ENCODE measurements at places on chromosomes 5 and 9.

- DNase-seq, result peak; percentile 76
Measured at GRCh38 chr5:32852535-32852934, 141.4 kb downstream of the NPR3 start.

GRCh38 chr9:34684145-34684544, 6.9 kb downstream of the CCL19 start:
- DNase-seq, result no peak

GRCh38 chr5:154218786-154219185, 28.3 kb downstream of the GALNT10 start:
- DNase-seq, result no peak

DNA sequence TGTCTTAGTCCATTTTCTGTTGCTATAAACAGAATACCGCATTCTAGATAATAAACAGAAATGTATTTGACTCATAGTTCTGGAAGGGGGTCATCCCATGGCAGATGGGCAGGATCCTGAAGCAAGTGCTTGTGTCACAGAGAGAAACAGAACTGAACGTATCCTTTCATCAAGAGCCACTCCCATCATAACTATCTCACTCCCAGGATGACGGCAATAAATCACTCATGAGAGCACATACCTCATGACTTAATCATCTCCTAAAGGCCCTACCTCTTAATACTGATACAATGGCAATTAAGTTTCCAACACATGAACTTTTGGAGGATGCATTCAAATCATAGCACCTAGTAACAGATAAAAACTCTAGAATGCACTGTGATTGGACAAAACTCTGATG, 142.9 kb downstream of the CAMK4 start:
- DNase-seq, result no peak

DNA sequence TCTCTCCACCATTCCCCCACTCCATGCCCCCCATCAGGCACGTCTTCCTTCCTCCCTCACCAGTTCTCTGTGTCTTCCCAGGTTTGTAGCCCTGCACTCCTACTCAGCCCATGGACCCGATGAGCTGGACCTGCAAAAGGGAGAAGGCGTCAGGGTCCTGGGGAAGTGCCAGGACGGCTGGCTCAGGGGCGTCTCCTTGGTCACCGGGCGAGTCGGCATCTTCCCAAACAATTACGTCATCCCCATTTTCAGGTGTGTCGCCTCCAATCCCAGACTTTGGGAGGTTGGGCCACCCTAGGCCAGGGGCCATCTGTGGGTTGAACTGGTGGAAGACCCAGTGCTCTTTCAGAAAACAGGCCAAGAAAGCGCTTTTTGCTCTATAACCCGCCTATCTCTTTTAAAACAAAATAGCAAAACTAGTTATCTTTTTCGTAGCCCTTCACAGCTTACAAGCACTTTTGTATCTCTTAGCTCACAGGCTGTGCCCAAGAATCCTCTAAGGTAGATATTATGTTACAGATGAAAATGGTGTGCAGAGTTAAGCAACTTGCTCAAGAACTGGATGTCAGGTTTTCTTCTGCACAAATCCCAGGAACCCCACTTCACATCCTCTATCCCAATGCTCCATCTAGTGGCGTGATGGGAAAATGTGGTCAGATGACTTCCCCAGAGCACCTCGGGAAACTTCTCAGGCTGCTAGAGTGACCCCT, 56.2 kb downstream of the PLAC8L1 start:
- peak; percentile 71 for DNase-seq

DNA sequence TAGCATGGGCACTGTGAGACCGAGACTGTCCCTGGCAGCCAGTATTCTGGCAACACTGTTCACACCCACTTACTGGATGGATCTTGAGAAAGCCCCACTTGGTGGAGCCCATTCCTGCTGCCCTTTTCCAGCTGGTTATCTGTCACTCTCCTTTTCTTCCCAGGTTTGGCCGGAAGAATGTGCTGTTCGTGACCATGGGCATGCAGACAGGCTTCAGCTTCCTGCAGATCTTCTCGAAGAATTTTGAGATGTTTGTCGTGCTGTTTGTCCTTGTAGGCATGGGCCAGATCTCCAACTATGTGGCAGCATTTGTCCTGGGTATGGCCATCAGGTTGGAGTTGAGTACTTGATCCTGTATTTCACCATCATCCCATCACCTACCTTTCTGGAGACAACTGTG, 14.5 kb downstream of the SLC22A5 start:
- DNase-seq, result no peak

- DNase-seq, result no peak
Measured at GRCh38 chr5:148336704-148337435, 1.5 kb downstream of the SPINK9 start.

GRCh38 chr5:52712354-52712753, 75.4 kb upstream of the ITGA1 start:
- DNase-seq, result no peak

DNA sequence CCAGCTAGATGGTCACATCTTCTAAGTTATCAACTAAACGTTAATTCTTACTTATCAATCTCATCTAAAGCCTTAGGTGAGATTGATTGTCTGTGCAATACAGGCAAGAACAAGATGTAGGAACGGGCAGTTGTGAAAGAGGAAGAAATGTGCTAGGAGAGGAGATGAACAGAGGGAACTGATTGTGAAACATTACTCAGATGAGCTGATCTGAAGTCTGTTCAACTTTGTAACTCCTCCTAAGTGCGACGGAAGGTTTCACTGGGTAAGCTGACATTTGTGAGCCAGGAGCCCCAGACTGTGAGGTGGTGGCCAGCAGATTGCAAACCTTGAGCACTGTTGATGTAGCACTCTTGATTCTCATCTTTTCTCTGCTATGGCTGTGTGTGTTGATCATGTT, 204.1 kb downstream of the CD180 start:
- no peak for DNase-seq

- peak; percentile 76 for DNase-seq
Measured at GRCh38 chr5:133552925-133553525, 59.3 kb downstream of the FSTL4 start.

All from ecto neural progenitor cell (in vitro differentiated cells).